Naive thymus-derived CD8-positive, alpha-beta T cell (primary cell): ENCODE measurements at places on chromosomes 2 and 18. TPM values are rescaled to one million over a fixed set of nuclear protein-coding genes. Genes with fewer than 3 reads are reported as not detected.

GRCh38 chr2:156455361-156455975 is 19.3 kb downstream of the GPD2 start:
- no peak overlapping the region for H3K4me3 ChIP-seq
- no peaks in the 10 kb centered on the region for H3K36me3 ChIP-seq
- peaks cover 31% of the 10 kb centered on the region for H3K4me1 ChIP-seq
- DNase-seq, result no peak
- H3K27ac ChIP-seq, result no peak overlapping the region

DNA sequence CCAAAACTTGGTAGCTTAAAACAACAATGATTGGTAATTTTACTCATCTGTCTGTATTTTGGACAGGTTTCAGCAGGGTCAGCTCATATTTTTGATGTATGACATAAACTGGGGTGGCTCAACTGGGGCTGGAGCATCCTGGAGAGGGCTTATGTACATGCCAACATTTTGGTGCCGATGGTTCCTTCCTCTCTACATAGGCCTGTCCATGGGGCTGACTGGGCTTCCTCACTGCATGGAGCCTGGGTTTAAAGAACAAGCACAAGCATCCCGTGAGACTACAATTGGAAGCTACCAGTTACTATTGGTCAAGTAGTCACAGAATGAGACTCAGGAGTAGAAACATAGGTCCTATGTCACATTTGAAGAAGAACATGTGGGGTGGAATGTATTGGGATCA is 95.0 kb downstream of the DDX1 start:
- H3K4me3 ChIP-seq, result no peak overlapping the region
- peaks cover 3% of the 10 kb centered on the region for H3K27me3 ChIP-seq
- no peaks in the 10 kb centered on the region for H3K36me3 ChIP-seq
- DNase-seq, result no peak
- no peak overlapping the region for H3K27ac ChIP-seq
- no peaks in the 10 kb centered on the region for H3K4me1 ChIP-seq

DNA sequence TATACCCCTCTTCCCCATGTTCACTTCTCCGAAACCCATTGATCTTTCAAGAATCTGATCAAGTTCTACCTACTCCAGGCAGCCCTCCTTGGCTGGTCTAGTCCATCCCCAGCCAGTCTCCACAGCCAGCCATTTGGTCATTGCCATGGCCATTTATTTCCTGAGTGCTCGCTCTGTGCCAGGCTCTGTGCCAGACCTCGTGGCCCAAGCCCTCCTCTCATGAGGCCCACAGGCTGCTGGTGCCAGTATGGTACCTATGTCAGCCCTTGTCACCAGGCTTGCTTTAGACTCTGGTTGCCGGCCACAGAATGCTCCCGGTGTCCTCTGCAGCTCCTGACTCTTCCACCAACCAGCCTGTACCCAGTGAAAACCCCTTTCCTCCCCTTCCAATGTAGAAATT is 78.8 kb downstream of the CELF4 start:
- H3K36me3 ChIP-seq, result peaks cover 6% of the 10 kb centered on the region
- H3K27ac ChIP-seq, result peak overlapping the region; percentile 7
- H3K27me3 ChIP-seq, result peaks cover 40% of the 10 kb centered on the region

- no peaks in the 10 kb centered on the region for H3K36me3 ChIP-seq
- no peaks in the 10 kb centered on the region for H3K4me1 ChIP-seq
- no peak for DNase-seq
- no peak overlapping the region for H3K4me3 ChIP-seq
- peaks cover 38% of the 10 kb centered on the region for H3K27me3 ChIP-seq
- H3K27ac ChIP-seq, result no peak overlapping the region
Observed at GRCh38 chr2:237164474-237165042, 78.9 kb downstream of the COPS8 start.

DNA sequence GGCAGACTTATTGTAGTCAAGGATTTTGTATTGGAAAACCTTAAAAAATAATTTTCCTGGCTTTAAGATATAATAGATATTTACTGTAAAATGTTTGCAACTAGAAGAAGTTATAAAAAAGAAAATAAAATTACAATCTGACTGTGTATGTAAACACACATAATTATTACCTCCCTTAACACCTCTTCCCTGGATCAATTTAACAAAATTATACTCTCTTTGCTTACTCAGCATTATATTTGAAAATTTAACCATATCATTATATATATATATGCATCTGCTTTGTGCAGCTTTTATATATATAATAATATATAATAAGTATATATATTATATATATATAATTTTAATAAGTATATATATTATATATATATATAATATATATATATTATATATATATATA is 131.7 kb upstream of the FAM98A start:
- no peaks in the 10 kb centered on the region for H3K27me3 ChIP-seq
- no peaks in the 10 kb centered on the region for H3K36me3 ChIP-seq
- no peak overlapping the region for H3K4me3 ChIP-seq
- DNase-seq, result no peak
- no peaks in the 10 kb centered on the region for H3K4me1 ChIP-seq

DNA sequence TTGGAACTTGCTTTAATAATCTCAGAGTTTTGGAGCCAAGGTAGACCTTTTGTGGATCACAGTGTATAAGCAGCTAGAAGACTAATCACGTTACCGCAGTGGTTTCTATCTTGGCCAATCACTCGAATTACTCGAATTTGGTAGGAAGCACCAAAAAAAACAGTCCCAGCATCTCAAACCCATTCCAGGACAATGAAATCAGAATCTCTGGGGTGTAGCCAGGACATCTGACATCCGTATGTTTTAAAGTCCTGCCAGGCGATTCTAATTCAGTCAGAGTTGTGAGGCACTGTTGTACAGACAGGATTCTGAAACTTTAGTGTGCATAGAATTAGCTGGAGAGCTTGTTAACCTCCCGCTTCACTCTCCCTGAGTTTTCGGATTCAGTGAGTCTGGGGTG is 30.8 kb downstream of the GRHL1 start:
- DNase-seq, result no peak
- no peak overlapping the region for H3K27ac ChIP-seq
- H3K4me1 ChIP-seq, result peaks cover 14% of the 10 kb centered on the region
- no peaks in the 10 kb centered on the region for H3K36me3 ChIP-seq
- no peak overlapping the region for H3K4me3 ChIP-seq

DNA sequence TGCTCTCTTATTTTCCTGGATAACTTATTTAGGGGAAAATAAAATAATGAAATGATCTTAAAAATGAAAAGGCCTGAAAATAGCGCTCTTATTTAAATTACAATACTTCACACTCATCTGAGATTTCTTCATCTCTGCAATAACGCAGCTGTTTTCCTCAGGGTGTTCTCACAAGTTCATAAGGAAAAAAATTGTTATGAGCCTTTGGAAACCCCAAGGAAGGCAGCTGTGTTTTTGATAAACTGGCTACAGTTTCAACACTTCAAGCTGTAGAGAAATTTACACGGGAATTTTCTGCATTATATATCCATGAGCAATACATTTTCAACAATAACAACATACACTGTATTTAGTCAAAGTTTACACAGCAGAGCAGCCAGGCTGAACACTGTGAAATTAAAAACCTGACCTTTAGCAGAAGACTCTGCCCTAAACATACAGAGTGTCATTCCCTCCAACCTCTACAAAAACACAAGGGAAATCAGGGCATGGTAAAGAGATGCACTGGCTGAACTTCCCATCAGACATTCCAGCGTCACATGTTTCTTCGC is 959.6 kb downstream of the SLC4A3 start:
- H3K36me3 ChIP-seq, result no peaks in the 10 kb centered on the region
- no peak overlapping the region for H3K4me3 ChIP-seq
- no peak overlapping the region for H3K27ac ChIP-seq
- DNase-seq, result no peak
- no peaks in the 10 kb centered on the region for H3K4me1 ChIP-seq
- peaks cover 2% of the 10 kb centered on the region for H3K27me3 ChIP-seq

UGT1A4 gene
- total RNA-seq, result not detected

- DNase-seq, result no peak
- H3K36me3 ChIP-seq, result no peaks in the 10 kb centered on the region
- H3K27me3 ChIP-seq, result no peaks in the 10 kb centered on the region
- no peak overlapping the region for H3K4me3 ChIP-seq
Observed at GRCh38 chr18:56028514-56028913, 440.5 kb upstream of the TCF4 start.

NXPH2 gene
- not detected for total RNA-seq

DNA sequence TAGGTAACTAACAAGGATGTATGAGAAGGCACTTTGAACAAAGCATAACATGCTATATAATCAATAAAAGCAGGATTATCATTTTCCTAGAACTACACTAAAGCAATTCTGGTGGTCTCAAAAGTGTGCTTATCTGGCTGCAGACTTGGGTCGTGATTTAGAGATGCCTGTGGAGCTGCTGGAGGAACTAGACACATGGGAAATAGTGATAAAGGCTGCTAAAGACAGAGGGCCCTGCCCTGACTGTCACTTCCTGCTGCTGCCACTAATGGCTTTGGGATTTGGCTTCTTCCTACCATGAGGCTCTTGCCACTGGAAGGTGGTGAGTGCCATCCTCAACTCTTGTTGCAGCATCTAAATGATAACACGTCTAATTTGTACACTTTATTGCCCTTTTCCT is 22.5 kb downstream of the TMEM178A start:
- no peak for DNase-seq
- no peaks in the 10 kb centered on the region for H3K4me1 ChIP-seq
- H3K27ac ChIP-seq, result no peak overlapping the region
- H3K27me3 ChIP-seq, result peaks cover 30% of the 10 kb centered on the region
- H3K4me3 ChIP-seq, result no peak overlapping the region

TXNDC2 gene
- not detected for total RNA-seq

GRCh38 chr2:20186078-20186854 is 38.7 kb downstream of the SDC1 start:
- H3K36me3 ChIP-seq, result no peaks in the 10 kb centered on the region
- H3K4me1 ChIP-seq, result no peaks in the 10 kb centered on the region
- no peak overlapping the region for H3K27ac ChIP-seq
